Naive thymus-derived CD8-positive, alpha-beta T cell (primary cell): ENCODE measurements at places on chromosomes 7 and 10.

DNA sequence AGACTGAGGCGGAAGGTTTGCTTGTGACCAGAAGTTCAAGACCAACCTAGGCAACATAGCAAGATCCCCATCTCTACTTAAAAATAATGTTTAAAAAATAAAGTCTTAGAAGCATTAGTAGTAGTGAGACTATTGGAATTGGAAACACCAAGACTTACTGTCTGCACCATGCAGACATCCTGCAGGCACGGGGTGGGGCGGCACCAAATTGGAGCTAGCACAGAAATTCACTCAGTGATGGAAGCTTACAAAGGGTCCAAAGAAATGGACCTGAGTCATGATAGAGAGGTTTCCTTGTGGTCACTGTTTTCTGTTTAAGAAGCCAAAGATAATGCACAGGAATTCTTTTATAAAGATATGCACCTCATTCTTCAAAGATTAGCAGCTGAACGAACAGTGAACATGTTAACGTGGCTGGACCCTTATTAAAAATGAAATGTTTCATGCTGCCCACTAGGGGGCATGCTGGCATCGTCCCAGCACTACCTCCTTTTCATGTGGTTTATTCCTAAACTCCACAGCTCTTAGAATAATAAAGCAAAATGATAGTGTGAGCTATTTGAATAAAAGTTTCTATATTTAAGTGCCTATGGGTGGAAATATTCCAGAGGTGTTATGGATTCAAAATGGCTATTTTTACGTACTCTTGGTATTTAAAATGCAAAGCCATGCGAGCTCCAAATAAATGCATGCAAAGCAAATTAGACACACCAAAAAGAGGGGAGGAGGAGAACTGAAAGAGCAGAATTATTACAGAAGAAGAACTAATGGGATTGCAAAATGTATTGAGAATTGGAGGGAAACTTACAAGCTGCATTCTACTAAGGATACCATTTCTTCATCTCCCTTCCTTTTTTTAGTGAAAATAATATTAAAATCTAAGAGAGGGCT is 28.6 kb downstream of the PDSS1 start:
- H3K36me3 ChIP-seq = peaks cover 8% of the 10 kb centered on the region
- DNase-seq = peak; percentile 34
- H3K4me1 ChIP-seq = peaks cover 15% of the 10 kb centered on the region
- H3K27ac ChIP-seq = peak overlapping the region; percentile 60

DNA sequence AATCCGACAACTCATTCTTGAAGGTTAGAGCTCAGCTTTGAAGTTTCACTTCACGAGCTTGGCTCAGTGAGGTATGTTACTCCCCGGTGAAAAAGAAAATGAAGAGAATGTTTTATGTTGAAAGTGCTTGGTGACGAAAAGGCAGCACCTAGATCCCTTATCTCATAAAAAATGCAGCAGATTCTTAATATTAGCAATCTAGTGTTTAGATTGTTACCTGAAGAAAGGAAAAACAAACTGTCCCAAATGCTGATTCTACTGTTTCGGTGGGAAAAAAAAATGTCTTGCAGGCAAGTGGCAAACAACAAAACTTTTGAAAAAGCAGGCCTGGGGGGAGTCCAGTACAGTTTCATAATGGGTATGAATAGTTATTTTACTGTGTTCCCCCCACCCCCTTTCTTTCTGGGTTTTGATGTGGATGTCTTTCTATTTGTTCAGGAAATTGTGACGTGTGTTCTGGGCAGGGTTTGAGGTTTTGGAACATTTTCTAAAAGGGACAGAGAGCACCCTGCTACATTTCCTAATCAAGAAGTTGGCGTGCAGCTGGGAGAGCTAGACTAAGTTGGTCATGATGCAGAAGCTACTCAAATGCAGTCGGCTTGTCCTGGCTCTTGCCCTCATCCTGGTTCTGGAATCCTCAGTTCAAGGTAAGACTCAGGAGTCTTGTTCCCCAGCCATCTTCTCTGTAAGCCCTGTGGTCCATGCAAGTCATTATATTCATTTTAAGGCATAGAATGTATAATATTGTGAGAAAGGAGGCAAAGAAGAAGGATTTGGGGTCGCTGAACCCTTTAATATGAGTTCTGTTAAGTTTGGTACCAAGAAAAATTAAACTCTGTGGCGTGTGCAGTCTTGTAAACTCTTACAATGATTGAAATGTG is at the start of gene SRGN:
TSS of gene SRGN (plus strand) at position 514 of the 881 bp plus-strand sequence. CDS start at position 569, 55 bp downstream.
- H3K4me3 ChIP-seq = peak within 1 kb of the TSS; percentile 96
- H3K36me3 ChIP-seq = no peaks in the 10 kb centered on the region
- DNase-seq = peak; percentile 86

DNA sequence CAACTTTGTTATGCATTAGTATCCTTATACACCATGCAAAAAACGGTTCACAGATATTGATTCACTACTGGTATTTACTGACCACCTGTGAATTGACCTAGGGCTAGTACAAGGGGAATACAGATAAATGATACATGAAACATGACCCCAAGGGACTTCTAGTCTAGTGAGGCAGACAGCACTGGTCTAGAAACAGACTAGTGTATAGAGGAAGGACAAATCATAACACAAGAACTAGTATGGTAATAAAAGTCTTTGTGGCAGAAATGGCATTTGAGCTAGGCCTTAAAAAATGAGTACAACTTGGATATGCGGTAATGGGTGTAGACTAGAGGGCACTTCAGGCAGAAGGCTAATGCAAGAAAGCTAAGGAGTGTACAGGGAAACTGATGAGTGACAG is 86.6 kb downstream of the SLC25A13 start:
- H3K4me1 ChIP-seq = peaks cover 2% of the 10 kb centered on the region
- H3K4me3 ChIP-seq = no peak overlapping the region
- no peak overlapping the region for H3K27ac ChIP-seq

- no peaks in the 10 kb centered on the region for H3K36me3 ChIP-seq
- H3K27ac ChIP-seq = peak within 1 kb of the TSS; percentile 81
- H3K27me3 ChIP-seq = peaks cover 2% of the 10 kb centered on the region
- peak within 1 kb of the TSS; percentile 88 for H3K4me3 ChIP-seq
These were observed at the start of gene BNIP3 for GRCh38 chr10:131981429-131982184. TSS of gene BNIP3 (minus strand) at chr10:131981923. CDS start at chr10:131981806, 117 bp downstream.

DNA sequence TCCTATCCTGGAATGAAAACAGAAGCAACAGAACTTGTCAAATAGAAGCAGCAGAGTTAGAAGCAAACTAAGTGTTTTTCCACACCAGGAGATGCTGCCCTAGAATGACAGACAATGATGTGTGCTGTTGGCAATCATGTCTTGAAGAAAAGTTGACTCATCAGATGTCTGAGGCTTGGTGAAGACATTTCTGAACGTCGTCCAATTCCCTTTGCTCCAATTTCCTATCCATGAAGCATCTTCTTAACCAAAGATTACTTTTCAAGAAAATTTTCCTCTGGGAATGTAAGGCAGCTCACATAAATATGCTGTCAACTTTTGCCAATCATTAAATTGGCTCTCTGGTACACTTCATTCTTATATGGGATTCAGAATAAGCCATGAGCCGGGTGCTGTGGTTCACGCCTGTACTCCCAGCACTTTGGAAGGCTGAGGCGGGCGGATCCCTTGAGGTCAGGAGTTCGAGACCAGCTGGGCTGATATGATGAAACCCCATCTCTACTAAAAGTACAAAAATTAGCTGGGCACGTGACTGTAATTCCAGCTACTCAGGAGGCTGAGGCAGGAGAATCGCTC is 34.6 kb downstream of the MALSU1 start:
- no peak overlapping the region for H3K27ac ChIP-seq
- no peak overlapping the region for H3K4me3 ChIP-seq
- H3K36me3 ChIP-seq = peaks cover 2% of the 10 kb centered on the region
- no peaks in the 10 kb centered on the region for H3K27me3 ChIP-seq
- no peak for DNase-seq

DNA sequence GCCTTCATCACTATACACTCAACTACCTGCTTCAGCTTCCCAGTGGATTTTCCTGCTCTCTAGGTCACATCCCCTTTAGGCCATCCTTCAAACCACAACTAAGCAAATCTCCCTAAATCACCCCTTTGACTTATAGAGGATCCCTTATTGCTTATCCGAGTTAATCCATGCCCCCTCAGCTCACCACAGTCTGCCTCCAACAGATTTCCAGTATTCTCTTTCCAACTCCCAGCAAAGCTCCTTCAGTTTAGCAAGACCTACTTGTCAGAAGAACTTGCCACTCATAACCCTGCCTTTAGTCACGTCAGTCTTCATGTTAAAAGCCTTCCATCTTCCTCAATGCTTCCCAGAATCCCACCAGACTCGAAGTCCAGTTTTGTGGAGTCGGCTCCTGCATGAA is 38.6 kb downstream of the RAPGEF5 start:
- no peak for DNase-seq
- H3K36me3 ChIP-seq = no peaks in the 10 kb centered on the region
- peaks cover 4% of the 10 kb centered on the region for H3K27me3 ChIP-seq
- H3K4me3 ChIP-seq = no peak overlapping the region
- no peaks in the 10 kb centered on the region for H3K4me1 ChIP-seq
- H3K27ac ChIP-seq = no peak overlapping the region

- H3K27ac ChIP-seq = no peak overlapping the region
- no peak overlapping the region for H3K4me3 ChIP-seq
- H3K4me1 ChIP-seq = peaks cover 19% of the 10 kb centered on the region
These were observed 14.7 kb downstream of the CALCR start for GRCh38 chr7:93559639-93560491.

DNA sequence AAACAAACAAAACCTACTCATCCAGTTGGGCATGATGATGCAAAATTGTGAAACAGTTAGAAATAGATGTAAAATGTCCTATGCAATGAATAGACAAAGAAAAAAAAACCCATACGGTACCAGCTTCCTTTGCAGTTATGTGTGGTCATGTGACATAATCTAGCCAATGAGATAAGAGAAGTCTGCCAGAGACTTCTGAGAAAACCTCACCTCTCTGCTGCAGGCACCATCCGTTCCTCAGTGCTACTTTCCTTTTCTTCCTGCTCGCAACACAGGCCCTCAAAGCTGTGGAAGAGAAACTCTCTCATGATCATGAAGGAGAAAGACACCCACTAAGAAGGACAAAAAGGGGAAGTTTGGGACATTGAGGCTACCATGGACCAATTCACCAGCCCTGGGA is 76.8 kb upstream of the CARD11 start:
- no peak overlapping the region for H3K4me3 ChIP-seq
- no peak for DNase-seq
- peaks cover 25% of the 10 kb centered on the region for H3K4me1 ChIP-seq
- H3K36me3 ChIP-seq = no peaks in the 10 kb centered on the region
